GM18507 (cell line): ENCODE measurements at places on chromosomes 4 and X.

DNA sequence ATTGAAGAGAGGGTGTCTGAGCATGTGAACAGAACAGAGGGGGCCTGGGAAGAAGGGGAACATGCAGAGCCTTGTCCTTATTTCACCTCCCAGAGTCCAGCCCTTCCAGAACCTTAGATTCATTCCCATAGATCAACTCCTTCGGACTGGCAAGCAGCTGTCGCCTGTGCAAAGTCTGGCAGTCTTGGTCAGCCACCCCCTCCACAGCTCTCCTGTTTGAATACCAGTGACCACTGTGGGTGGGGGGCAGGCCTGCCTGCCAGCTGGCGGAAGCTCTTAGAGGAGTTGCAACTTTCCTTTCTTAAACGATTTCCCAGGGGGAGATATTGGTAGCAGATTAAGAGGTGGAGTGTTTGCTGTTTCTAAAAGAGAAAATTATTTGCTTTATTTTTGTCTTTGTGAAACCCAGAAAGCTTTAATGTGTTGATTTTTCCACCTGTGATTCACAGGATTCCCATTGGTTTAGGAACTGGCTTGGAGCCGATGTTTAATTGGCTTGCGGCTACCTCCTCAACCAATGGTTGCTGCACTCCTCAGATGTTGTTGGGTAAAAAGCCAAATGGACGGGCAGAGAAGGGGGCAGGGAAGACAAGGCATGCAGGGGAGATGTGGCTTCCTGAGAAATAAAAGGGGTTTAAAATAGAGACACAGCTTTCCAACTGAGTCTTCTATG, 62.2 kb upstream of the PRPS1 start:
- DNase-seq: no peak

DNA sequence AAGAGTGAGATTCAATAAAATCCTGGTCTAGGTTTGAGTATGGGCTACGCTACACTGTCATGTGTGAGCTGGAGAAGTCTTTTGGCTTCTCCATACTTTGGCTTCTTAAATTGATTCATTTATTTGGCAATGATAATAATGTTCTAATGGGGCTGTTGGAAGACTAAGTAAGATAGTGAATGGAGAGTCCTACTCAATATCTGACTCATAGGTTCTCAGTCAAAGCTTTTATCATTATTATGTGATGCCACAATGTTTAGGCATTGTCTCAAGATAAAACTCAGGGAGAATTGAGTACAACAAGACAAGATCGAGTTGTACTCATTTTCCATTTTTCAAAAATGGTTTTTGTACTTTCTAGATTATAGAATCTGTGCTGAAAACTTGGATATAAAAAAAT, 92.5 kb upstream of the VEGFC start:
- DNase-seq: no peak

DNA sequence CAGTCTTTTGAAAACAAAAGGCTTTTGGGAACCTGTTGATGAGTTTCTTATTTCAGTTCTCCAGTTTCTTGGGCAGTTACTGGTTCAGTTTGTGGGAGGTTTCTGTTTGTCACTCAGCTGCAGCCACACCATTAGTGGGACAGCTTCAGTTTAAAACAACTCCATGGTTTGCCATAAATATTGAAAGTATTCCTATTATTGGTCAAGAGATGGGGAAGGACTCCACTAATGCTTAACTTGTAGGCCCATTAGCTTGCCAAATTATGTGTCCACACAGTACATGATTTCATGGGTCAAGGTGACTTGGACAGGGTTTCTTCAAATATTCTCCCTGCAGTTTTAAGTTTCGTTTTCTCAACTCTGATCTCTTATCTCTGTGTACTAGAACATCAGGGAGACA, 15.5 kb upstream of the ASIC5 start:
- no peak for DNase-seq

DNA sequence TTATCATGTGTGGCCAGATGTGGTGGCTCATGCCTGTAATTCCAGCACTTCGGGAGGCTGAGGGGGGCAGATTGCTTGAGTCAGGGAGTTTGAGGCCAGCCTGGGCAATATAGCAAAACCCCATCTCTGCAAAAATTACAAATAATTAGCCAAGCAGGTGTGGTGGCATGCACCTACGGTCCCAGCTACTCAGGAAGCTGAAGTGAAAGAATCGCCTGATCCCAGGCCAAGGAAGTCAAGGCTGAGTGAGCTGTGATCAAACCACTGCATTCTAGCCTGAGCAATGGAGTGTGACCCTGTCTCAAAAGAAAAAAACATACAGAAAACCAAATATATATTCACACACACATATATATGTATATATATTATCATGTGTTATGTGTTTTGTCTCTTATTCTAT, 15.0 kb downstream of the APELA start:
- DNase-seq: no peak

GRCh38 chr4:28062562-28062961, 1201.9 kb downstream of the STIM2 start:
- DNase-seq: no peak
